NCI-H82 (cell line): ENCODE measurements at places on chromosomes 1 and 21.
A peak's percentile ranks its signal among the peaks of the same experiment; 100 is the strongest.

- no peak for DNase-seq
Measured at GRCh38 chr1:22096463-22096862, 44.0 kb downstream of the CDC42 start.

DNA sequence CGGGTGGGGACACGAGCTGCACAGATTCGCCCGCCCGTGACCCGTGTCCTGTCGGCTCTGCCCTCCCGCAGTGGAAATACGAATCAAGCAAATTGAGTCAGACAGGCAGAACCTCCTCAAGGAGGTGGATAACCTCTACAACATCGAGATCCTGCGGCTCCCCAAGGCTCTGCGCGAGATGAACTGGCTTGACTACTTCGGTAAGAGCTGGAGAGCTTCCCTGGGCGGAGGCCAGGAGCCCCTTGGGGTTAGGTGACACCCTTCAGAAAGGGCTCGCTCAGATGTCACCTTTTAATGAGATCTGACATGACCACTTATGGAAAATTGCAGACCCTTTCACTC lies 489 bp downstream of the CDCA8 start:
- DNase-seq: peak; percentile 60

DNA sequence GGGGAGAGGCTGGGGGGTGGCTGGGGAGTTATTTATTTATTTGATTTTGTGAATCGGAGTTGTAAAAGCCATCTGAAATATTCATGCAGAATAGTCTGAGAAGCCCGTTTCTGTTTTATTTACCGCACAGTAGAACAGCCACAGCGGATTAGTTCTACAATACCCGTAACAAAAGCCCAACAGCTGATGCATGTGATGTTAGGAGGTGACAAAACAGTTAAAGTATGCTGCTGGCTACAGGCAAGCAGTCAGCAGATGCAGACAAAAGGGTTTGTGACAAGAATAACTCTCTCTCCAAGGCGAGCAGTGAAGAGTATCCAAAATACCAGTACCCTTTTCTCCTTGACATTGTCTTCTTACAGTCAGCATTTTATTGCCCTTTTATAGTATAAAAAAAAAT lies 42.0 kb downstream of the PROX1 start:
- peak; percentile 20 for DNase-seq

DNA sequence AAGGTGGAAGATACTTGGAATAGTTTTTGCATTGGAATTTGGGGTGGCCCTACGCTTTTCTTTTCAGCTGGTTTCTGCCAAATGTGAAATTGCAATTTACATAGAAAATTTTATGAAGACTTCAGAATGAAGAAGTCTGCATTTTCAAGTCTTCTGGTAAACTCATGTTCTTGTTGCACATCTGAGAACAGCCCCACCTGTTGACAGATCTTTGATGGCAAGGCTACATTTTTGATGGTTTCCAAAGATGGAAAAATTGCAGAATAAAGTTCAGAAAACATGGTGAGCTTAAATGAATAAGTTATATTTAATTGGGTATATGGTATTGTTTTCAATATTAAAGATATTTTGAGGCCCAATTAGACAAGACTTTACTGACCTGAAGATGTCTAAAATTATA lies 25.4 kb downstream of the OLFM3 start:
- peak; percentile 10 for DNase-seq

DNA sequence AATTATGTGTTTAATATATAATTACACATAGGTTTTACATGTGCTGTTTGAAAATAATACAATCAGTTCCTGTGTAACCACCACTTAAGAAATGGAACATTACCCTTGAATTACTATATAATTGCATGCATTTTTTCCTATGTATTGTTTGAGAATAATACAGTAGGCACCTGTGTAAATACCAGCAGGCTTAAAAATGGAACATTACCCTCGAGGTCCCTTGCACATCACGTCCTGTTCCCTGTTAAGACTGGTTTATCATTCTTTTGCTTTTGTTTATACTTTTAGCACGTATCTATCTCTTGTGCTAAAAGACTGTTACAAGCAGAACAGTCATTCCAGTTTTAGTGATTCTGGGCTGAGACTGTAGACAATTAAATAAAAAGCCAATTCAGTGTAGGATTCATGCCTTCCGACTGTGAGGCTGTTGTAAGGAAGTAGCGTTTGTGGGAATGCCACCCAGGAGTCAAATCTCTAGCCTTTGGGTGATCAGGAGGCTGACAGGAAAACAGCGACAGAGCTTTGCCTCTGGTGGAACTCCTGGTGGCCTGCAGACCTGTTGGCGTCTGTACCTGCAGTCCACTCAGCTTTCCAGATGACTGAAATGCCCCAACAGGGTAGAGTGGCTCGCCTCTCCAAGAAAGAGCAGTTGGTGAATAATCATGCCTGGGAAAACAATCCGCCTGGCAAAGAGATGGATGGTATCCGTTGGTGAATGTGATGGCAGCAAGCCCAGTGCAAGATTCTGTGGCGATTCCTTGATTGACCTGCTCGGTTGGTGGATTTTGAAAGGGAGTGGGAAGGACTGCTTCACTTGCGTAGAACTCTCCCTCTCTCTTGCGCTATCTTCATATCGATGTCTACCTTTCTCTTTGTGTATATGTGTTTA lies 58.0 kb downstream of the DISC1 start:
- no peak for DNase-seq

GRCh38 chr1:67532452-67533216 lies 102.4 kb upstream of the SERBP1 start:
- DNase-seq: peak; percentile 88

DNA sequence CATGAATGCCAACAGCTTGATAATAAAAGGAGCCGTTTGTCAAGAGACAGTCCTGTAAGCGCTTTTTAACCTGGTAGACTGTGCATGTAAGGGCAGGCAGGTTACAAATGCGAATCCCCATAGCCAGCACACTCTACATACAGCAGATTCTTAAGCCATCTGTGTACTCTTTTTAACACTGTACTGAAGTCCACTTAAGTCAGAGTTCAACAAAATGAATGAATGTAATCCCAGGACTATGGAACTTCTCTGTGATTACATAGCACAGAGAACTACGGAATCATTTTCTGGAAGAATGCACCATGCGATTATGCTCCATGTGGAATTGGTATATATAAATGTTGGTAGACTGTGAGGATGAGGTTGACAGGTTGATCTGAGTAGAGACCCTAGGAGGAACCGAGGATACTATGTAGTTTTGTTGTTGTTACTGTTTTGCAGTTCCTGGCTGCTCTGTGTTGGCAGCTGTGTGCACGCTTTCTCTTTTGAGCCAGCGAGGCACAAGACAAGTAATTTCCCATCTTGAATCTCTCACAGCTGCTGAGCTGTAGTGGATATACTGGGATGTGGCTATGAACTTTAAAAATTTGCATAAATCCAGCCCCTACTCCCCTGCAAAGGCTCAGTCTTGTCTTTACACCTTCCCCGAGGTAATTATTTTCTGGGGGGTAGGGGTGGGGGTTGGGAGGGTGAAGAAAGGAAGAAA lies 21.9 kb downstream of the LRRC8D start:
- peak; percentile 54 for DNase-seq

- DNase-seq: no peak
Measured at GRCh38 chr21:43971201-43971991, 40.7 kb upstream of the TRAPPC10 start.

GRCh38 chr1:214123061-214123784 lies 135.4 kb downstream of the PROX1 start:
- peak; percentile 93 for DNase-seq

- no peak for DNase-seq
Measured at GRCh38 chr1:78369546-78369945, 121.2 kb upstream of the PTGFR start.

DNA sequence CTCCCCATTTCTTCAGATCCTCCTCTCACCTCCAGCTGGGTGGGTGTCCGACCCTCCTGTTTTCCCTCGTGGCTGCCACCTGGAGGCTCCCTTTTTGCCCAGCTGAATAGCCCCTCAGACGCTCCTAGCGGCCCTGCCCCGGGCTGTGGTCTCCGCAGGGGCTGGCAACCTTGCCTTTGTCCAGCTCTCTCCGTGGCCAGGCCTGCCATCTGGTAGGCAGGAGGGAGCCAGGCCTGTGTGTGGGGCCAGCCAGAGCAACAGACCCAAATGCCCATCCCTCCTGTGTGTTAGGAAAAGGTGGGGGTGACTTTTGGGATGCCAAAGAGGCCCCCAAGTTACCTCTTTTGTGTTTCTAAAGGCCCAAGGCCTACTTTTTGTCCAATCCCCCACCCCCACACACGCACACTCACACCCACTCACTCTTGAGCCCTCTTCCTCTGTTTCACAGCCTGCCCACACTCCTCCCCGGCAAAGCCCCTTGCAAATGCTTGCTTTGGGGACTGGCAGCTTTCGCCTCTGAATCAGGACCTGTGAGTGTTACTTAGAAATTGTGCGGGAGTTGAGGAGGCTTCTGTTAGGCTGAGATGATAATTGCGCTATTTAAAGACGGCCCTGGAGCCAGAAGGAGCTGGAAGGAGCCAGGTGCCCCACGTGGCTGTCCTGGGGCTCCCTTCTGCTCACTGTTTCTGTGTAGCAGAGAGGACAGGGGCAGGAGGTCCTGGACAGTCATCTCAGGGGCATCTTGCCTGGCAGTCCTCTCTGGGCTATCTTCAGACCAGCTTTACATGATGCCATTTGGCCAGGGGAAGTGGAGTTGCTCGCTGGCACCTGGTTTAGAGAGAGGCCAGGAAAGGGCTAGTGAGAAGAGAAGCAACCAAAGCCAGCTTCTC lies 9.1 kb downstream of the PPFIA4 start:
- no peak for DNase-seq

GRCh38 chr21:42315296-42315891 lies at the start of gene TFF3:
TFF3 (minus strand) TSS chr21:42315409; CDS start chr21:42315374, 35 bp downstream.
- no peak for DNase-seq

- DNase-seq: peak; percentile 41
Measured at GRCh38 chr1:200290010-200290685, 119.7 kb downstream of the ZNF281 start.

GRCh38 chr1:247113094-247113497 lies 8.9 kb upstream of the ZNF669 start:
- DNase-seq: no peak

- DNase-seq: no peak
Measured at GRCh38 chr1:240054109-240054701, 37.5 kb upstream of the FMN2 start.

DNA sequence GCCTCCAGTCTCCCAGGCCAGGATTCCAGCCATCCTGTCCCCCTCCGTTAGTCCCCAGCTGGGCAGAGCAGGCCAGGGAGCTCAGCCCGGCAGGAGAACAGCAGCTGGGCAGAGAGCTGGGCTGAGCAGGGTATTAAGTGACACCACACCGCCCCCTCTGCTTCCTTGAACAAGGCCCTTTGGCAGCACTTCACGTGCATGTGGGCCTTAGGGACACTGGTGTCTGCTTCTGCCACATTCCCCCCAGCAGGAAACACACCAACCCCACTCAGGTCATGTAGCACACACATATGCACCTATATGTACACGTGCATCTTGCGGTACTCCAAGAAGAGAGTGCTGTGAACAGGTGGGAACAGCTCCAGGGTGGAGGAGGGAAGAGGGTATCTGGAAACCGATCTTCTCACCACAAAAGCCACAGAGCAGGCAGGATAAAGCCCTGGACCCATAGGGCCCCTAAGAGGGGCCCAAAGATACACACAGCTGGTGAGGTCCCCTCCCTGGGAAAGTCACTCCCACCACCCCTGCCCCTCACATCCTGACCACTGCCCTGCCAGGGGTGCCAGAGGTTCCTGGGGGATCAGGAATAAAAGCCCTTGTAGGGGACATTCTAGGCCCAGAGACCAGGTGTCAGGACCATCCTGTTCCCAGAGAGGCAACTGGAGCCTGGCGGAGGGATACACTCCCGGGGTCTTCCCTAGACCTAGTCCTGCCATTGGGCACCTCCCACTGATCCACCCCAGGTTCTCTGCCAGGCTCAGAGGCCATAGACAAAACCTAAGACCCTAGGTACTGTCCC lies 4.5 kb downstream of the EPHA2 start:
- DNase-seq: peak; percentile 88

DNA sequence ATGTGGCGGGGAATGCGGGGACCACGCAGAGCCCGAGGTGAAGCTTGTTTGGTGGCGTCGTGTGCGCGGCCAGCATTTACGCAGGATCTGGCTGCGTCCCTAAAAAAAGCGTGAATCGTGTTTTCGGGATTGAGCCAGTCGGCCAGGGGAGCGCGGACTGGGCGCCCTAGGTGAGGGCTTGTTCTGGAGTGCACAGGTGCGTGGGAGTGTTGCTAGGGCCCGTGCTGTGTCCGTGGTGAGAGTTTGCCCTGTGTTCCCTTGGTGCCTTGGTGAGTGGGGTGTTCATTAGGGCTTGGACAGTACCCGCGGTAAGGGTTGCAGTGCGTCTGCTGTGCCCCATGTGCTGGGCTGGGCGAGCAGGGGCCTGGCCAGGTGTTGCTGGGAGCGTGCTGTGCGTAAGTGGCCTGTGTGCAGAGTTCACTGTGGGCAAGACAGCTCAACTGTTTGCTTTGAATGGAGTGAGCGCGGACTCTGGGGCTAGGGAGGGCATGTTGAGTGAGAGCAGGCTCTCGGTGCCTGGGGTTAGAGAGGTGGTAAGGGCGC lies 673 bp downstream of the CD46 start:
- DNase-seq: peak; percentile 62

DNA sequence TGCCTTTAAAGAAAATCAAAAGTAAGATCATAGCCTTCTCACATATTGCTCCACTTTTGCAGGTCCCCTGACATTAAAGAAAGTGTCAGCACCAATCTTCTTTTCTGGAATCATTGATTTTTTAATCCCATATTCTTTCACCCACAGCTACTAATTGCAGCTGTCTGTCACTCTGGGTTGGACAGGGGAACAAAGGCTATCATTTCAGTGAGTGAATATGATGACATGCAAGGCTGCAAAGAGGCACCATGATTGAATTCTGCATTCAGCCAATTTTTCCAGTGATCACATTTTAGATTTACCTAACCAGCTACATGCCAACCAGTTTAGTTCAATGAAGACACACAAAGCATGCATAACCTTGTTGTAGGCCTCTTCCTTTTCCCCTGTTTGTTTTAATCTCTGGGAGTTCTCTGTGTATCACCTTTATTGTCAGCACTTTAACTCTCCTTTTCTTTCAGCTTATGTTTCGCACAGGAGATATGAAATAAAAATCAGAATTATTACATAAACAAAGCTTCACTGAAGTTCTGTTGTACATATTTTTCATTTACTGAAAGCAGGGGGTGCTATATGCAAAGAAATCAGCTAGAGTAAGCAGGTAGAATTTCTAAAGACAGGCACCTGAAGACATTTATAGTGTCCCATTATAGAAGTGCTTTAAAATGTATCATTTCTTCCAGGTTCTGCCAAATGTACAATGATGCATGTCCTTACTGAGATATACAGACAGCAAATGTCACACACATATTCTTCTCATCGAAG lies 584.8 kb downstream of the PLA2G4A start:
- peak; percentile 58 for DNase-seq

DNA sequence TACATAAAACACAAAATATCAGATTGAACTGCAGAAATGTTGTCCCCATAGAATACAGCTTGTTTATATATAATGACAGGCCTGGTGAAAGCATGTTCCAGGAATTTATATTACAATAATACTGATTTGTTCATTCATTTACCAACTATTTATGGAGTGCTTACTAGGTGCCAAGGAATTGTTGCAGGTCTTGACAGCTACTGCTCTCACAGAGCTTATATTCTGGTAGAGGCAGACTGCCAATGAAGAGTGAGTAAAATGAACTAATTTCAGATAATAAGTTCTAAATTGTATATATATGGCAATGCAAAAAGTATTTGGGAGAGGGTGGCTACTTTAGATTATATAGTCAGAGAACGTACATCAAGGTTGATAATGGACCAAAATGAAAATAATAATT lies 152.0 kb downstream of the COQ8A start:
- DNase-seq: no peak
